Esophagus squamous epithelium (tissue), 5 donors: ENCODE measurements at places on chromosomes 7 and 10.

DNA sequence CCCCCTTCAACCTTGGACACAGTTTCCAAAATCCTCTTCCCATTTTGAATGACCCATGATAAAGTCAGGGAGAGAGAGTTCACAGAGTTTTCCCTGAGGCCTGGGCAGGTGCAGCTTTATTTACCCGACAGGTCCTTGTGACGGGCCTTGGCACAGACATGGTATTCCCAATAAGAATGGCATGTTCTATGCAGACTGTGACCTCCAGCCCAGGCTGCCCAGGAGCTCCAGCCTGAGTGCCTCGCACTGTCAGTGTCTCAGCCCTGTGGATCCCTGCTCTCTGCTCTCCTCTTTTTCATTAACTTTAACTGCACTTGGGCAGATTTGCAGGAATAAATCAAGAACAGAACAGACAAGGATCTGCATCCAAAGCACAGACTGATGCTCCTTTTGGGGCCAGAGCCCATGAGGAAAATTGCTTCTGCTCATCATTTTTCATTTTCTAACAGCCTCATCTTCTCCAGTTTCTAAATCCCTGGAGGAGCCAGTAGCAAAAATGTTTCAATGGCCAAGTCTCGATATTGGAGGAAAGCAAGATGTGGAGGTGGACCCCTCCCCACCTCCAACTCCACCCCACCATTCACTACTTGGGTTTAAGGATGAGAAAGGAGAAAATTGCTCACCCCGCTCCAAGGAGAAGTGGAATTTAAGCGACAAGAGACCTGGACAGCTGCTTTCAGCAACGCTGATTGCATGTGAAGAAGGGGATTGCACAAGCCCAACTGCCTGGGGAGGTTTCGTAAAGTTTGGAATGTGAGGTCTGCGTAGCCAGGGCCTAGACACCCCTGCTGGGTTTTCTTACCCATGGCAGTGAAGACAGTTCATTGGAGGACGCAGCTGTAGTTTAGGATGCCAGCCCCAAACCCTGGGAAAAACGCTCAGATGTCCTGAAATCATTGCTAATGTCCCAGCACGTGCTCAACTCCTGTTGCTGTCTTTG lies 225.9 kb downstream of the WDR11 start:
- no peak for DNase-seq

DNA sequence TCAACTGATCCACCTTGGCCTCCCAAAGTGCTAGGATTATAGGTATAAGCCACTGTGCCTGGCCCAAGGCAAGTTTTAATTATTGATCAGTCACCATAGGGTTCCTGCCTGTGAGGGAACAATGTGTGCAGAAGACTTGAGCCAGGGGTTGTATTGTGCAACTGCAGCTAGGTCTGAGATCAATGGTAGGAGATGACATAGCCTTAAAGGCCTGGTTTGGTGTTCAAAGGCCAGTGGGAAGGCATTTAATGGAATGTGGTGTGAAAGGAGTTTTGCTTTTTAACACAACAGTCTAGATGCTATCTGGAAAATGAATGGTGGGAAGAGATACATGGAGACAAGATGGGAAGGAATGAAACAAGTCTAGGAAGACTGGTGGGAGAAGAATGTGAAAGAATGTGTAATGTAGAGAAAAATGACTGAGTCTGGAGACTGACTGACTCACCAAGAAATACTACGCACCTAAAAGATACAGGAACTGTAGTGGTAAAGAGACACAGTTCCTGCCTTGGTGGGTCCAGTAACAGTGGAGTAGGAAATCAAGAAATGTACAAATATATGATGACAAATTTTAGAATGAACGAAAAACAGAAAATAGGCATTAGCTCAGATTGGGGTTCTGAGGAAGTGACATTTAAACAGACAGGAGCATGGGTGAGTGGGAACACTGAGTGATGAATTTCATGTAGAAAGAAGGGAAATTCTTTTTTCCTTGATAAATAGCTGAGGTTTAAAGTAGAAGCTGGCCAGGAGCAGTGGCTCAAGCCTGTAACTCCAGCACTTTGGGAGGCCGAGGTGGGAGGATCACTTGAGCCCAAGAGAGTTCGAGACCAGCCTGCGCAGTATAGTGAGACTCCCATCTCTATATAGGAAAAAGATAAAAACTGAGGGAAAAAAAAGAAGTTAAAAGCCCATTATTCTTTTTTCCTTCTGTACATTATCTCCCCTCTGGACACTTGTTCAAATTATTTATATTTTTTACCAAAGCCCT lies 9.4 kb downstream of the HNRNPF start:
- DNase-seq = no peak

- no peak for DNase-seq
Observed at GRCh38 chr10:122159141-122159970, 111.7 kb upstream of the BTBD16 start.

- DNase-seq = no peak
Observed at GRCh38 chr7:531777-532176, 12.1 kb upstream of the PDGFA start.

DNA sequence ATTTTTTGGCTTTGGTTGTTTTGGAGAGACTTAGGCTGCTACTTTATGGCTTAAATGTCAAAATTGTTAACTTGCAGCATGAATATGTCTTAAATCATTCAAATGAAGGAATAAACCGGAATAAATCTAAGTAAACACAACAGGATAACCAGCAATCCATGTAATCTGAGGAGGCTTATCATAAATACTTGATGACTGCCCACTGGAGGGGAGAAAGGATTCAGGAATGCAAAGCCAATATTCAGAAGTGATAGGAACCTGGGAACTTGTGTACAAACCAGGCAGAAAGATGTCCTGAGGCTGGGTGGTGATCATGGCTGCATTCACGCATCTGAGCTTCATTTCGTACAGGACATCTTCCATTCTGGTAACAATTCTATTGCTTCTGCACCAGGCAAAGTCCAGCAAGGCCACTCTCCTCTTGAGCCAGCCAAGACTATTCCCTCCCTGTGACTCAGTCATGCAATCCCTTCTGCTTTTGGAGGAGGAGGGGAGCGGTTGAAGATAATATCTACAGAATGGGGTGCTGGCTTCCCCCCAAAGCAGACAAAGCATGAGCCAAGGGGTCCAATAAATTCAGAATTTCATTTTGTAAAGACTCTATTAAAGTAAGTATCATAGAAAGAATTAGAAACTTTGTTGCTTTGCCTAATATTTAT lies 374.5 kb downstream of the PHTF2 start:
- no peak for DNase-seq

DNA sequence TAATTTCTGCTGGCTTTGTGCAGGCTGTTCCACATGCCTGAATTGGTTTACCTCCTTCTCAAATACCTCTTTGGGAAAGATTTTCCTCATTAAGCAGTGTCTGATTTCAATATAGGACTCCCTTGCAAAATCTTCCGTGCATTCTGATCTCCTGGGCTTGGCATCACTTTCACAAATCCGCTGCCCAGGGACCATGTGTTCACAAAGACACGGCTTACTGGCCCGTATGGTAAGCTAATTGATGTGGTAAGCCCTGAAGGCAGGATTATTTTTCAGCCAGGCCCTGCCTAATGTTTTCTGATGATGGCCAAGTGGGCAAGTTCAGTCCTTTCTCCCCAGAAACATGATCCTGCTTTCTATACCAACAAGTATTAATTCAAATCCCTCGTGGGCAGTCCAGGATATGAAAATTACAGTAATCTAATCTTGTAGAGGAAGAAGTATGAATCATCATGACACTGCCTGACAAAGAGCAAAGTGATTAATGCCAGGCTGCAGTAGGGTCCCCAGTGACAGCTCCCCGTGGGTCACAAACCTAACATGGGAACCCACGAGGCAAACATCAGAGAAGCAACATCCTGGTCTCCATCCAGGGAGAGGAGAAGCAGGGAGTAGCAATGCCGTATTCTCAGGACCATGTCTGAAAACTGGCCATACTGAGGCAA lies 11.6 kb upstream of the SVIL start:
- no peak for DNase-seq

GRCh38 chr7:142571581-142571980 lies 177.7 kb upstream of the PRSS1 start:
- DNase-seq = no peak

DNA sequence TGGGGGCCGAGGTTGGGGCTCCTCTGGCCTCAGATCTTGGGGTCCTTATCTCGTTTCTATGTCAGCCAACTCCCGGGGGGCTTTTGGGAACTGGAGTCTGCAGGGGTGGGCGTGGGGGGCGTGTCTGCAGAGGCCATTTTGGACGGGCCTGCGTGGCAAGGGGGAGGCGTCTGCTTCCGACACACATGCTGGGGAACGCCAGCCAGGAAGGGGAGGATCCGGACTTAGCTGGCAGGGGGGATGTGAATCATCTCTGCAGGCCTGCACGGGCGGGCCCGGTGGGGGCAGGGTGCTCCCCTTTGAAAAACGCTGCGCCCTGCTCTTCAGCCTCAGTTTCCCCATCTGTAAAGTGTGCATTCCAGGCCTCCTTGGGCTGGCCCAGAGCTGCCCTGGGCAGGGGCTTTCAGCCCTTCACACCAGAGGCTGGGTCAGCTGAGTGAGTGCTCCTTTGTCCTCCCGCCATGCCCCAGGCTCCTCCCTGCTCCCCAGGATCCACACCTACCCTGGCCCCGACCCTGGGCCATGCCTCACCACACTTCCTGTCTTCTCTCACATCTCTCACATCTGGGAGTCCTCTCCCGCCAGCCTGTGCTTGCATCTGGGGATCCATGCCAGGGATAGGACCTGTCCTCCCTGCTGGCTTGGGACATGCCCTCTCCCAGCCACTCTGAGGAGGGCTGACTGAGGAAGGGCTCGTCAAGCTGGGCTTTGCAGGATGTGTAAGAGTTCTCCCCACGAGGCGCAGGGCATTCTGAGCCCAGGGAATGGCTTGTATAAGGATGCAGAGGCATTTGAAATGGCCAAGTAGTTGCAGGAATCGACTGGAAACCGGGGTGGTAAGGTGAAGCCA lies 172.6 kb upstream of the TNRC18 start:
- no peak for DNase-seq

DNA sequence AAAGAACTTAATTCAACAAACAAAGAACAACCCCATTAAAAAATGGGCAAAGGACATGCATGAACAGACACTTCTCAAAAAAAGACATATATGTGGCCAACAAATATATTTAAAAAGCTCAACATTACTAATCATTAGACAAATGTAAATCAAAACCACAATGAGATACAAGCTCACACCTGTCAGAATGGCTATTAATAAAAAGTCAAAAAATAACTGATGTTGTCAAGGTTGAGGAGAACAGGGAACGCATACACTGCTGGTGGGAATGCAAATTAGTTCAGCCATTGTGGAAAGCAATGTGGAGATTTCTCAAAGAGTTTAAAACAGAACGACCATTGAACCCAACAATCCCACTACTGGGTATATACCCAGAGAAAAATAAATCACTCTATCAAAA lies 19.1 kb downstream of the ZFAND4 start:
- no peak for DNase-seq

DNA sequence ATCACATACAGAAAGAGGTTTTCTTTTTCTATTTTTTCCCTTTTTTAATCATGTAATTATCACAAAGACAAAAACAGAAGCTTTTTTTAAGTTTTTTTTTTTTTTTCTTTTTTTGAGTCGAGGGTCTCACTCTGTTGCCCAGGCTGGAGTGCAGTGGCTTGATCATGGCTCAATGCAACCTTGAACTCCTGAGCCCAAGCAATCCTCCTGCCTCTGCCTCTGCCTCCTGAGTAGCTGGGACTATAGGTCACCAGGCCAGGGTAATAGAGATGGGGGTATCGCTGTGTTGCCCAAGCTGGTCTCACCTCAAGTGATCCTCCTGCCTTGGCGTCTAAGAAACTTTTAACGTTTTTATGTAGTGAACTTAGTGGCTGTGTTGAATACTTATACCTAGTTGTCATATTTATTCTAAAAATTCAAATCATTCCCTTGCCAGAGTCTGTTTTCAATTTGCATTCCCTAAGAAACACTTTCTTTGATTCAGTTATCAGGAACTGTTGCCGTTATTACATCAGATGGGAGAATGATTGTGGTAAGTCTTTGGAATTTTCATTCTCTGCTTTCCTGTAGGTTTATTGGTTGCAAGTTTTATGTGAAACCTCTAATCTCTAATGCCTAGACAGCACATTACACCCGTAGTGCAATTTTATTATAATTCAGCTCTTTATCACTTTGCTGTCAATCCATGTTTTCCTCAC lies 1.3 kb downstream of the LSM8 start:
- no peak for DNase-seq

DNA sequence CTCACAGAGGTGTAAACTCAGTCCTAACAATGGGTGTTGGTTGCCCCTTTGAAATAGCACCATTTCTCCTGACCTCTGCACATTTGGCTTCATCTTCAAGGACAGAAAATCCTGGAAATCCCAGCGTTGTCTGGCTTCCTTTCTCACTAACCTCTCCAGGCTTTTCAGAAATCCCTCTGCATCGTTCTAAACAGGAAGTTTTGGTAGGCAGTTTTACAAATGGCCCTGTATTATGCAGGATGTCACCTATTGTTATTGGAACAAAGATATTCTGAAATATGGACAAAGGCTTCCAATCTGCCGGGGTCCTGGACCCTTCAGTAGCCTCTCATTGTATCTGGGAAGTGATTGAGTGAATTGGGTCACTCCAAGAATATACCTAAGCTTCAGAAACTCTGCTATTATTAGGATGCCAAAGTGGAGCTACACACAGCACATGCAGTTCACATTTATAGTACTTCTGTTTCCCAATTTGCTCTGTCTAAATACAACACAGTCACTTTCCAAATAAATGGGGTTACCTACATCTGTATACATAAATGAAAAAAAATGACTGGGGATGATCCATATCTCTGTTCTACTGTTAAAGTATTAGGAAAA lies 134.8 kb upstream of the KLF6 start:
- DNase-seq = no peak

DNA sequence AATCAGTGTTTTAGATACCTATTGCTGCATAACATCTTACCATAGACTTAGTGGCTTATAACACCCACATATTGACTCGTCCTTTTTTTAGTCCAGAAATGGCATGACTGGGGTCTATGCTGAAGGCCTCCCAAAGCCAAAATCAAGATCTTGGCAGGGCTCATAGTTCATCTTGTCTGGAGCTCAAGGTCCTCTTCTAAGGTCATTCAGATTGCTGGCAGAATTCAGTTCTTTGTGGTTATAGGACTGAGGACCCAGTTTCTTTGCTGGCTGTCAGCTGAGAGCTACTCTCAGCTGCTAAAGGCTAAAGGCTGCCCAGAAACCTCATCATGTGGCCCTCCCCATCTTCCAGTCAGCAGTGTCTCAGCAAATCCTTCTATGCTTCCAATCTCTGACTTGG lies 165.5 kb downstream of the FAM107B start:
- no peak for DNase-seq
